GM04503 (cell line): ENCODE measurements at places on chromosomes 7 and 10.

- DNase-seq: no peak
Observed at GRCh38 chr10:11478807-11479206, 132.6 kb downstream of the USP6NL start.

- no peak for DNase-seq
Observed at GRCh38 chr7:7681936-7682329, 36.5 kb downstream of the RPA3 start.

DNA sequence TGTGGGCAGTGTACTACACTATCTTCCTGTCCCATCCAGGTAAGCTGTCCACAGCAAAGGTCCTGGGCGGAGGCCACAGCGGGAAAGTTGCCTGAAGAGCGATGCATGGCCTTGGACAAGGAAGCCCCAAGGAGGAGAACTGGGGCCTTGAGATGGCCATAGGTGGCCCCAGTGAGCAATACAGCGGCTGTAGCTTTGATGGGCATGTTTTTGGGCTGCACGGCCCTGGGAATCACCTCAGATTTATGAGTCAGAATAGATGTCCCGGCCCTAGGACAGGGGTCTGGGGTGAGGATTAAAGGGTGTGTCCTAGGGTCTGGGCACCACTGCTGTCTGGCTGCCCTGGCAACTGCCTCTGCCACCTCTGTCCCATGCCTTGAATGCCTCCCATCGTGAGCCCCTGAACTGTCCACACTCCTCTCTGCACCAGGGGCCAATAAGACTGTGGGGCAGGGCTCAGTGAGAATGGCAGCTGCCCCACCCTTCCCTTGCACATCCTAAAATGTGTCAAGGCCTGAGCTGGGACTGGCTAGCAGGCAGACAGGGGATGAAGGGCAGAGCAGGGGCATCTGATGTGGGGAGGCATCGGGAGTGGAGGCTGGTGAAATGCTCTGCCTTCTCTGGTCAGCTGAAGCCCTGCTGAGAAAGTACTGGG, 9.4 kb upstream of the IRF5 start:
- DNase-seq: no peak

- no peak for DNase-seq
Observed at GRCh38 chr7:42077271-42078135, 159.5 kb downstream of the GLI3 start.
